ENCODE measurements at places on chromosomes 5 and 9.

- DNase-seq, result no peak
These were observed at the start of gene ADGRD2 for GRCh38 chr9:124450241-124450924. Gene ADGRD2, plus strand, starts transcription at chr9:124450451. Its CDS starts 1,216 bp downstream, at chr9:124451667.

DNA sequence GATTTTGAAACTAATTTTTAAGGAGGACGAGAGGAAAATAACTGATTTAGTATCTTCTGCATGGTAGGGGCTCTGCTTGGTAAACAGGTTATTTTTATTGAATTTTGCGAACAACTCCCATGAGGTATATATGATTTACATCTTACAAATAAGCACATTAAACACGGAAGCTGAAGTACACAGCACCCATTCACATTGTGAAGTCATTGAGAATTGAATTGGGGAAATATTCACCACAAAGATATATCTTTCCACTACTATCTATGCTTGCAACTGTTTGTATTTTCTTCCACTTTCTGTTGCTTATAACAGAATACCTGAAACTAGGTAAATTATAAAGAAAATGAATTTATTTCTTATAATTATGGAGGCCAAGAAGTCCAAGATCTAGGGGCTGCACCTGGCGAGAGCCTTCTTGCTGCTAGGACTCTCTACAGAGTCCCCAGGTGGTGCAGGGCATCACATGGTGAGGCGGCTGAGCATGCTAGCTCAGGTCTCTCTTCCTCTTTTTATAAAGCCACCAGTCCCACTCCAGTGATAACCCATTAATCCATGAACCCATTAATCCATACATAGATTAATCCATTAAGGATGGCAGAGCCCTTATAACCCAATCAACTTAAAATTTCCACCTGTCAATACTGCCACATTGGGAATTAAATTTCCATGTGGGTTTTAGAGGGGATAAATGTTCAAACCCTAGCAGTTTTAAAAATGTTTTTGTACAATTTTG lies 79.0 kb upstream of the ZNF608 start:
- no peak for DNase-seq

DNA sequence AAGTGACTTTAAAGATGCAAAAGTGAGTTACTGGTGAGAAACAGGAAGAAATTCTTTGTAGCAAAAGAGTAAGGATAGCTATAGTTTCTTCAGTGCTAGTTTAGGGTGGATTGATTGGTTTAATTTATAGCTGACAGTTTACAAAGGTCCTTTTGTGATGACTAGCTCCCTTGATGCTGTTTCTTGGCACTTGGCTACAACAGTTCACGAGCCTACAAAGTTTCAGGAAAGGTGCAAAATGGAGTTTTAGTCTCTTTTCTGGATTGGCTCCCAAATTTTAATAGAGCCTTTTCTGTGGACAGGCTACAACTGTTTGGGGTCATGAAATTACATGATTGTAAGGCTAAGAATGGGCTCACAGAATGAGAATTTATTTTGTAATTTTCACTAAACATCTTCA lies 40.9 kb upstream of the BNIP1 start:
- no peak for DNase-seq

- no peak for DNase-seq
These were observed 409.5 kb upstream of the MEF2C start for GRCh38 chr5:89292487-89292886.

GRCh38 chr9:91120200-91120599 lies 241.5 kb downstream of the AUH start:
- no peak for DNase-seq

DNA sequence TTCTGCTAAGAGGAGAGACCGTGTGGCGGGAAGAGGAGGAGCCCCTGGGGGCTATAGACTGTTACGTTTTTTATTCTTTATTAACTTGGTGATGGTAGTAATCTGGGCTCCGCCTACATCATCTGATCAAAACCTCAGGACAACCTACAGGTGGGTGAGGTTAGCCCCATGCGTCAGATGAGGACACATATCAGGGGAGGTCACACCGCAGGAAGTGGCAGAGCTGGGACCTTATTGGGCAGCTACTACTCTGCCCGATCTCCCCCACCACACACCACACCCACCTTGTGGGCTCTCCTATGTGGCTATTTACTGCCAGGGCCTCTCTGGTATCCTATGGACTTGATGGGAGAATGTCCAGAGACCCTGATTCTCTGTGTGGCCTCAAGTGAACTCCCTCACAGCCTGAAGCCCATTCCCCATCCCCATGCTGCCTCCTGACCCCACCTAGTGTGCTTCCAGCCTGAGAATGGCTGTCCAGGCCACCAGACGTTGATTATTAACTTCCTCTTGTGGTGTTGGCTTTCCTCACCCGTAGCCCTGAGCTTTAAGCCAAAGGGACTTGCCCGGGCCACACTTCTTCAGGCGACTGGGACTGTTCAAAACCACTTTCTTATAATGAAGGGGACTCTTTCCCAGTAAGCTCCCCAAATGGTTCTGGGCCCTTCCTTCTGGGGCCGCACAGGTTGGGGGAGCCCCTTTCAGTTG lies 8.2 kb downstream of the UNC5A start:
- no peak for DNase-seq

DNA sequence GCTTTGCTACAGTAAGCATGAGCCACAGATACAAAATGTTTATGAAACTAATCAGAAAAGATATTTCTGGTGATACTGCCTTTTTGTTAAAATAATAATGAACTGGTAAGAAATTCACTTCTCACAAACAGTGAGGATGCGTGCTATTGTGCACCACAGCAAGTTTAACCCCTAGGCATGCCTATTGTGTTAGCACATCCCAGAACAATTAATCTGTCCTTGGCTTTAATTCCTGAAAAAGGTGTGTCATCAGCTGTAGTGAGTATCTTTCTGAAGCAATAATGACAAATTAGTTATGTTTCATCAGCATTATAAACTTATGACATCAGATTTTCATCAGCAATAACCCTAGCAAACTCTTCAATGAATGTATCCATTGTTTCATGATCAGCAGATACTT lies 1307.2 kb downstream of the EFNA5 start:
- no peak for DNase-seq

GRCh38 chr9:93246111-93246510 lies 62.2 kb downstream of the WNK2 start:
- DNase-seq, result no peak

DNA sequence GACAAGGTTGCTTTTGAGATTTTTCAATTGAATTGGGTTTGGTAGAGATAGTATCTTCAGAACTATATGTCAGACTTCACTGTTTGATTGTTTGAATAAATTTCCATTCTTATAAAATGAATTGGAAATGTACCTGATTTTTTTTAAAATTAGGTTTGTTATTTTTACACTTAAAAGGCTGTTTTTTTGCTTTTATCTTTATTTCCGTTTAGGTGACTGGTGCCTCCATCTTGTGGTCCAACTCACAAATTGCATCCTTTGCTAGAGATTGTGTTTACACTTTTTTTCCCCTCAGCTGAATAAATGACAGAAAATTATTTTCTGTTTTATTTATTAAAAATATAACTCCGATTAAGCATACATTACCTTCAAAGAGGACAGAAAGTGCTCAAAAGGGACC lies 15.6 kb downstream of the NDUFAF2 start:
- DNase-seq, result no peak

GRCh38 chr9:70438341-70438928 lies 24.0 kb upstream of the KLF9 start:
- DNase-seq, result no peak

DNA sequence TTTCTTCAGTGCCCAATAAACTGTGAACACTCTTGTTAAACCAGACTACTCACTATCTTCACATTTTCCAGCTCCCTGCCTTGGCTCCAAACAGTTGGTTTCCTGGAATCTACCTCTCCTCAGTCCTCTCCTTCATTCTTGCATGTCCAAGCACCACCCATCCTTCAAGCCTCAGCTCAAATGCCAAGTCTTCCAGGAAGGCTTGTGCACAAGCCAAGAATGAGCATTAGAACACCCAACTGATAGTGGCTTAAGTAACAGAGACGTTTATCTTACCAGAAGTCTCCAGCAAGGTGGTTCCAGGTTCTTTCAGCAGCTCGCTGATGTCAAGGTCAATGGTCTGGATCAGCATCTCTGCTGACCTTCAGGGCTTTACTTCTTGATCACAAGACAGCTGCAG lies 60.1 kb downstream of the PTPDC1 start:
- DNase-seq, result no peak

DNA sequence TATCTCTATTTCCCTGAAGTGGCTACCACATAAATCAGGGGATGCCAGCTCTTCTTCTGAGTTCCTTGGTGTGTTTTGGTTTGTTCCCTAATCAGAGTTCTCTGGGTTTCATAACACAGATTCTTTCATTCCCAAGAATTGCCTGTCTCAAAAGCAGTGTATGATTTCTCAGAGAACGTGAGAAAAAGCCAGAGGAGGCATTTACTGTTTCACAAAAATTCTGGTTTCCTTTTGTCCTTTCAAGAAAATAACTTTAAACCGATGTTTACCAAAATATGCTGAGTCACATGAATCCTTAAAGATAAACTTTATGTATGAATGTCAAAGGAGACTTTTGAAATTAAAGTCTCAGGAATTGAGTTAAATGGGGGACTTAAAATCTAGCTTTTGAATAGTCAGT lies 314.3 kb downstream of the EBF1 start:
- DNase-seq, result no peak

GRCh38 chr5:93151896-93152295 lies 429.1 kb downstream of the NR2F1-AS1 start:
- DNase-seq, result no peak

- DNase-seq, result peak; percentile 14
These were observed 29.9 kb downstream of the SLC6A18 start for GRCh38 chr5:1255081-1255561.

- no peak for DNase-seq
These were observed 19.7 kb upstream of the GAS1 start for GRCh38 chr9:86966852-86967511.

GRCh38 chr5:121974261-121974660 lies 12.5 kb downstream of the SRFBP1 start:
- no peak for DNase-seq

GRCh38 chr9:91421971-91422757 lies 1.5 kb downstream of the NFIL3 start:
- no peak for DNase-seq

- no peak for DNase-seq
These were observed 146.9 kb downstream of the TENT4A start for GRCh38 chr5:6859951-6860638.

- no peak for DNase-seq
These were observed 48.4 kb downstream of the PTBP3 start for GRCh38 chr9:112285056-112285455.
